ENCODE measurements at places on chromosomes 5 and 9.

DNA sequence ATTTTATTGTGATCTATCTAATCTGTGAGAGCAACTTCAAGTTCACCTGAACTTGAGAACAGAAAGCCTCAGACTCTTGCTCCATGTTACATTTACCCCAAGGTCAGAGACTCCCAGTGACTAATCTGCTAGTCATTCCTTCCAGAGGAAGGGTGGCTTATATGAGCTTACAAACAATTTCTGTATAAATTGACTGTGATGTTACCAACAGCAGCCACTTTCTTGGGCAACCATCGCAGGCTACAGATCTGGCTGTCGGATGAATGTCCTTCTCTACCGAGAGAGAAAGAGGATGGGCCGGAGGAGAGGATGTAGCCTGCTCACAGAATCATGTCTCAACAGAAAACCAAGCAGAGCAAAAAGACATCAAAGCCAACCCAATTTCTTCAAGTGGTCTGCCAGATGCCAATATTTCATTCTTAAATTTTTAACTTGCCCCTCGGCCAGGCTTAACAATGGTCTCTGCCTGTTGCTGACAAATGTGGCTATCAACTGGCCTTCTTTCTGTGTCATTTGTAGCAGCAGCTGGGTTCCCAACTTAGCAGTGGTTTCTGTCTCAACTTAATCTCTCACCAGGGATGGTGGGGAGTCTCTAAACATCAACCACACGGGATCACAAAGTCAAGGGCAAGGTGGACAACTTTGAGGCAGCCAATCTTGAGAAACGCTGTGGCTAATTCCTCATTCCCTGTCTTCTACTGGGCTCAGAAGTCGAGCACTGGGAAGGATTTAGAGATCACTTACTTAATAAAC lies 81.3 kb downstream of the RAPGEF1 start:
- no peak for DNase-seq

- no peak for DNase-seq
These were observed 139.1 kb upstream of the FSTL4 start for GRCh38 chr5:133751421-133751820.

GRCh38 chr9:78354989-78355388 lies 58.1 kb downstream of the PSAT1 start:
- no peak for DNase-seq

DNA sequence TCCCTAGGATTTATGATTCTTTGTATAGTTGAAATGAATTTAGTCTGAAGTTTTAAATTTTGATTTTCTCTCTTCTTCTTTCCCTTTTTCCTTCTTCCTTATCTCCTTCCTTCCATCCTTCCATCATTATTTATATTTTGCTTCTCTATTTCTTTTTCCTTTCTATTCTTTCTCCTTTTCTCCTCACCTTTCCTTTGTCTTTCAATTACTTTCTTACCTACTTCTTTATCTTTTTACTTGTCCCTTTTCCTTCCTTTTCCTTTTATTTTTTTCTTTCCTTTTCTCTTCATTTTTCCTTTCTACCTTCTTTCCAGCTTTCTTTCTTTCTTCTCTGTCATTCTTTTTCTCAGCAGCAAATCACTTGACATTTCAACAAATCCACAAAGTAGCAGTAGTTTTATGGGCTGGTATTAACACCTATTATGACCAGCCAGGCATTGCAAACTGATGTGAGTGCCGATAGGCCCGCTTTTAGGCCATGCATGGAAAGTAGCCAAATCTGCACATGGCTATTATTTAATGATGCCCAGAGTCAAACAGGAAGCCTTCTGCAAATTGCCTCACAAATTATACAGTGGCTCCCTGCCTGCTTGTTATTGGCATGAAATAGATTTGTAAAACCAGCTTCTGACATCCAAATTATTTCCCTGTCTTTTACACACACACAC lies 37.1 kb upstream of the NR3C1 start:
- no peak for DNase-seq

DNA sequence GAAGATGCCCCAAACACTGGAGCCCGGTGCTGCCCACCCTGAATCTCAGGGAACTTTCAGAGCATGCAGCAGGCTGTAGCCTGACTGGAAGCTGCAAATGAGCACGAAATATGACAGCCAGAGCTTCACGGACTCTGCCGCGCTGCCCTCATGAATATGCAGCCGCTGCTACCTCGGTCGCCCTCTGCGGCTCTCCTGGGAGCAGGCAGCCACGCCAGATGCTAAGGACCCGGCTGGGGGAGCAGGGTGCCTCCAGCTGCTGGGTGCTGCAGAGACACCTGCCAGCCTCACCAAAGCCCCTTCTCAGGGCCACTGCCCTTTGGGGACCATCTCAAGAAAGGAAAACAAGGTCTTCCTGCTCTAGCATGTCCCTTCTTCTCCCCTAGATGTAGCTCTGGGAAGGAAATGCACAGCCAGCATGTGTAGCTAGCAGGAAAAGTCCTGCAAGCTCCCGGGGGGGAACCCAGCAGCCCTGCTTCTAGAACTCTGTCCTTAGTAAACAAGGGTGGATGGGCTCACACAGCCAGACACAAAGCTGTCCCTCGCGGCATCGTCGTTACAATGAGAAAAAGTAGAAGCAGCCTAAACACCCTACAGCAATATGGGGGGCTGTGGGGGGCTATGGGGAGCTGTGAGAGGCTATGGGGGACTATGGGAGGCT lies 56.8 kb upstream of the OLFM1 start:
- peak; percentile 62 for DNase-seq

Measured in NCI-H2171 (cell line).